COLO829 (cell line): ENCODE measurements at places on chromosomes 5 and 9.

- no peak for DNase-seq
Measured at GRCh38 chr5:15786884-15787283, 286.9 kb downstream of the FBXL7 start.

GRCh38 chr5:107651325-107651724, 19.4 kb downstream of the EFNA5 start:
- DNase-seq, result no peak

GRCh38 chr5:77294185-77294584, 83.7 kb downstream of the PDE8B start:
- no peak for DNase-seq

GRCh38 chr5:38403877-38404635, 145.7 kb downstream of the EGFLAM start:
- DNase-seq, result no peak

GRCh38 chr5:435156-435790, 7.7 kb upstream of the EXOC3 start:
- no peak for DNase-seq

GRCh38 chr9:121990600-121991306, 102.4 kb downstream of the TTLL11 start:
- no peak for DNase-seq

DNA sequence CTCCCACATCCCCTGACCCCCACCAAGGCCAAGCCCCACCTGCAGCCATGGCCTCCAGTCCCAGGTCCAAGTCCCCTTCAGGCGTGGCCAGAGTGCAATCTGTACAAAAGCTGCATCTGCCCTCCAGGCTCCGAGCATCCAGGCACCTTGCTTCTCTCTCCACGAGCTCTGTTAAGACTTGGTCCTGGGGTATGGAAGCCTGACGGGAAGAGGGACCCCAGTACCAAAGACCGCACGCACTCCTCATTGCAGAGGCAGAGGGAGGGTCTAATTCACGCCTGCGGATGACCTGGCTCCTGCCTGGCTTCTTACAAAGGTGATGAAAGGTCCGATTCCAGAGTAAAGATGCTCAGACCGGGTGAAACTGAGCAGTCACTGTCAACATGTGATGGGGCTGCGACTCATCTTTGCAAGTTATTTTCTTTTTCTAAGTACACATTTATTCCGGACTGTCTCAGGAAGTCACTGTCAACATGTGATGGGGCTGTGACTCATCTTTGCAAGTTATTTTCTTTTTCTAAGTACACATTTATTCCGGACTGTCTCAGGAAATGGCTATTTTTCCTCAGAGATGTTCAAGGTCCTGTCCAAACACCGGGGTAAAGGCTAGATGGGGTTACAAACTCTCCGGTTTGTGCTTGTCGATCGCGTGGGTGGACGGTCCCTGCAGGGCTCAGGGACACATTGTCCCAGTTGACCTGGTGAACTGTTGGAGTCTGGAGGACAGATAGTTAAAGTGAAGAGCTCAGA, 252.0 kb upstream of the IRX4 start:
- DNase-seq, result no peak

DNA sequence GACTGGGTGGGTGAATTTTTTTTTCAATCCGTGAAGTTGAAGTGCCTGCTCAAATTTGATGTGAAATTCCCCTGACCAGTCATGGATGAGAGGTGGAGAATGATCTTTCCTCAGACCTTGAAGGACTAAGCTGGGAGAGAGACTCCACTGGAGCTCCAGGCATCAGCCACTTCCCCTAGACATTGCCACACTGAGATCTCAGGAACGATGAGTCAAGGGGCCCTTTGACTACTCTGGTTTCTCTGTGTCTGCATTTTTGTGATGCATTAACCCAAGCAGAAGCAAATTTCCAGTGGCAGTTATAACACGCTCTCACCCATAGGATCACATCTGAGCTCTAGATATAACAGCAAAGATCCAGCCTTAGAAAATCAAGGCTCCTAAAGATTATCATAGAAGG, 171.2 kb upstream of the KIF2A start:
- no peak for DNase-seq

GRCh38 chr9:72384710-72385485, 19.9 kb upstream of the ZFAND5 start:
- DNase-seq, result peak; percentile 32

- DNase-seq, result no peak
Measured at GRCh38 chr5:61701877-61702602, 370.0 kb downstream of the ZSWIM6 start.

- DNase-seq, result peak; percentile 35
Measured at GRCh38 chr5:122415030-122415800, 103.2 kb downstream of the SNCAIP start.

- no peak for DNase-seq
Measured at GRCh38 chr5:113162208-113162607, 185.6 kb downstream of the DCP2 start.

DNA sequence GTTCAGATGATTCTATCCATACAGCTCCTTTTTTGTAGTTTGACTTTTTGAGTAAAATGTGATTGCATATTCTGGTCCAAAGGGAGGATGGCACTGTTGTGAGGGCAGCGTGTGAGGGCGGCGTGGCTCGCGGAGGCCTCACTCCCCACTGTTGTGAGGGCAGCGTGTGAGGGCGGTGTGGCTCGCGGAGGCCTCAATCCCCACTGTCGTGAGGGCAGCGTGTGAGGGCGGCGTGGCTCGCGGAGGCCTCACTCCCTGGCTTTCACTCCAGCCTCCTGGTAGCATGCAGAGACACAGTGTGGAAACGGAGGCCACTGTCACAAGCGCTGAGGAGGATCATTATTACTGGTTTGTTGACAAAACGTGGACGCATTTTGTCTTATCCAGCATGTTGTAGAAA, 79.0 kb downstream of the EHMT1 start:
- DNase-seq, result no peak

DNA sequence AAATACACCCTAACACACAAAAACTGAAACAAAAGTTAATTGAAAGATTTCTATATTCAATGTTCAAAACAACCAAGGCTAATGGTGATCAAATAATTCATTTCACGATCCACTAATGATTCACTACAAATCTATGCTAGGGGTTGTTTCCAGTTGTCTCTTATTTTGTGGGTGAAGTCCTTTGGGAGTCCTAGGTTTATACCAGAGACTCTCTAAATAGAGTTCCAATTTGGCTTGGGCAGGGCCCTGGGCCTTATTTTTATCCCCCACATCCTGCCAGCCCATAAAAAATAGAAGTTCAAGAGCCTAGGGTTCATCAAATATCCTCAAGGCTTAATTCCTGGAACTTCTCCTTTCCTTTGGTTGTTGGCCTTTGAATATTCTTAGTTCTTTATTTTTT, 26.1 kb downstream of the SREK1IP1 start:
- DNase-seq, result no peak

DNA sequence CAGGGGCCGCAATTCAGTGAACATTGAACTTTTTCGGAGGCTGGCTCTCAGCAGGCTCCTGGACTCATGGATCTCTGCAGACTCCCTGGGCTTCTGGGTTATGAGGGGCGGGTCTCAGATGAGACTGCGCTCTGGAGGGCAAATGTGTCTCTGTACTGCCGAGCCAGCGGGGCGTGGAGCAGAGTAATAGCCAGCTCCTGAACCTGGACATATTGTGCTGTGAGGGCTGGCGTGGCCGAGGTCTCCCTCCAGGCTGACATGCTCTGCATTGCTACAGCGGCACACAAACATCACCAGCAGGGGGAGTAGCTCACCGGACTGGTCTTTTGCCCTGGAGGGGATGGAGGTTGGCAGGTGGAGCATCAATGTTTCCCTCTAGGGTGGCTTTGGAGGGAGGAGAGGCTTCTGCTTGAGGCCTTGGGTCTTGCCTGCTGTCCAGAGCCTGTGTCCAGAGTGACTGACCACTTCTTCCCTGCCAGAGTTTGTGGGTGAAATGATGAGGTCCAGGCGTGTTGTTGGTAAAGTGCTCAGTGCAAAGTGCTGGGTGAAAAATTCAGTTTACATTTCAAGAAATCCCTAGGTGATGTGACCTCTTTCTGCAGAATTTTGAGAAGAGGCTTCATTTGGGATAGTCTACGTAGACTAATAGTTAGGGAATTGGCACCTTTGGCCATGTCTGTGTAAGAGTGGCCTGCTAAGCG, 10.9 kb upstream of the GADD45G start:
- DNase-seq, result peak; percentile 50

DNA sequence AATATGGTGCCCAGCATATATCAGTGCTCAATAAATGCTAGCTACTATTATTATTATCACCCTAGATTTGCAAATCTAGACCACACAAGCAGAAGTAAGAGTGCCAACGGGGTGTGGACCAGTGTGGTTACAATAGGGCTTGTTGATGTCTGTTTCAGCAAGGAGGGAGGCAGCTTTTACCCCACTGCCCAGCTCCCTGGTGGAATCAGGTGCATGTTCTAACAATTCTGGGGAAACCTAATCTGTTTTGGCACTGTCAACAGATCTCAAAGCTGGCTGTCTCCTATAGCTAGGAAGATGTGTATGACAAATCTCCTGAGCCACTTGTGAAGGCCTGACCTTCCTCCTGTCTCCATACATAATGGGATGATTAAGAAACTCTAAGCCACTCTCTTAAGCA, 5.7 kb downstream of the TGFBI start:
- DNase-seq, result no peak

GRCh38 chr9:129607027-129607387, 13.9 kb downstream of the C9orf50 start:
- no peak for DNase-seq

- DNase-seq, result peak; percentile 59
Measured at GRCh38 chr9:133726401-133727276, 11.5 kb downstream of the SARDH start.

- DNase-seq, result no peak
Measured at GRCh38 chr5:175686396-175686795, 28.5 kb downstream of the HRH2 start.

DNA sequence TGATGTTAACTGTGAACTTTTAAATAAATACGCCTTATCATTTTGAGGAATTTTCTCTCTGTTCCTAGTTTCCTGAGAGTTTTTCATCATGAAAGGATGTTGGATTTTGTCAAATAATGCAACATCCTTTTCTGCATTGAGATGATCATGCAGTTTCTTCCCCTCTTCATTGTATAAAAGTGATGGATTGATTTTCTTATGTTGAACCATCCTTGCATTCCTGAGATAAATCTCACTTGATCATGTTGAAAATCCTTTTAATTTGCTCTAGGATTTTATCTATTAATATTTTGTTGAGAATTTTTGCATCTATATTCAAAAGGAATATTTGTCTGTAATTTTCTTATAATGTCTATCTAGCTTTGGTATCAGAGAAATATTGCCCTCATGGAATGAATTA, 13.3 kb downstream of the FOXE1 start:
- DNase-seq, result no peak

DNA sequence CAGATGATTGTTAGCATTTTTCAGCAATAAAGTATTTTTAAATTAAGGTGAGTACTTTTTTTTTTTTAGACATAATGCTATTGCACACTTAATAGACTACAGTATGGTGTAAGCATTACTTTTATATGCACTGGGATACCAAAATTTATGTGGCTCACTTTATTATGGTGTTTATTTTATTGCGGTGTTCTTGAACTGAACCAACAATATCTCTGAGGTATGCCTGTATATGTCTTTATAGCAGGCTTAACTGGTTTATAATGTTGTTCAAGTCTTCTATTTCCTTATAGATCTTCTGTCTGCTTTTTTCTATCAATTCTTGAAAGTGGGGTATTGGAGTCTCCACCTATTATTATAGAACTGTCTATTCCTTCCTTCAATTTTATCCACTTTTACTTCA, 18.0 kb downstream of the ZBTB43 start:
- DNase-seq, result no peak

DNA sequence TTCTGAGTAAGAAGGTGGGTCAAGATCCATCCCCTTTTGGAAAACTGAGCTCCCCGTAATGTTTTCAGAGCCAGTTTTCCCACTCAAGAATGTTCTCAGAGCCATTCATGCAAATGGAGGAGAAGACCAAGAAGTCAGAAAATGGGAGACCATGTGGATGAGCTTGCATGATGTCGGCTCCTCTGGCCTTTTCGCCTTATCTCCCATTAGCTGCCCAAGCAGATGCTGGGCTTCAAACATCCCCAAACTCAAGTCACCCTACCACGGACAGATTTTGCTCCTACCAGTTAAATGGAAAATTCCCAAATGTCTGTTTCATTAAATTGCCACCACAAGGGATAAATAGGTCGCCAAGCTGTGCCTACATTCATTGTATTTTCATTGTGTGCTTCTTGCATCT, 161.4 kb downstream of the ICE1 start:
- DNase-seq, result no peak

DNA sequence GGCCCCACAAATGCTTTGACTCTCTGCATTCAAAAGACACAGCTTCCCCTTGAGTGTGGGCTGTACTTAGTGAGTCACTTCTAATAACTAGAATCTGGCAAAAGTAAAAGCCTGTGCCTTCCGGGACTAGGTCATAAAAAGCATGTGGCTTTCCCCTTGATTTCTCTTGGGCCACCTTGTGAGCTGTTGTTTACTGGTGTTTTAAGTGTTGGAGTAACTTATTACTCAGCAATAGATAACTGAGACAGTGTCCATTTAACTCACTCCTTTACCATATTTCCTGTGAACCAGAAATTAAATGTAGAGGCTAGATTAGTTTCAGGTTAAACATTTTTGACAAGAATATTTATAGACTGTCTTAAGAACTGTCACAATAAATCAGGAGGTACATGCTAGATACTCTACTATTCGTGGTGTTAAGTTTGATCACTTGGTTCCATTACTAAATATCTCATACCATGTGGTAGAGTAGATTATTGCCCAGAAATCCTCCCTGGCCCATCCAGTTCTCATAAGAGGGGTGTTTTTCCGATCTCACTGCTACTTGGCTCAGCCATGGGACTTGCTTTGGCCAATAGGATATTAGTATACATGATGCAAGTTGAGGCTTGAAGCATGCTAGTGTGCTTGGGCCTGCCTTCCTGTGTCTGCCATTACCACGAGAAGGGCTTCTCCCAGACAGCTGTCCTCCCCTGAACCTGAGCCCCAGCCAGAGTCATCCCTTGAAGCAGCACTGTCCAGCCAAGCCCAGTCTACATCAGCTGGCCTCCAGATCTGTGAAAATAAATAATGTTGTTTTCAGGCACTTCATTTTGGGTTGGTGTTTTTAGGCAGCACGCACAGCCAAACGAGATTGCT, 10.4 kb upstream of the CMBL start:
- DNase-seq, result no peak

DNA sequence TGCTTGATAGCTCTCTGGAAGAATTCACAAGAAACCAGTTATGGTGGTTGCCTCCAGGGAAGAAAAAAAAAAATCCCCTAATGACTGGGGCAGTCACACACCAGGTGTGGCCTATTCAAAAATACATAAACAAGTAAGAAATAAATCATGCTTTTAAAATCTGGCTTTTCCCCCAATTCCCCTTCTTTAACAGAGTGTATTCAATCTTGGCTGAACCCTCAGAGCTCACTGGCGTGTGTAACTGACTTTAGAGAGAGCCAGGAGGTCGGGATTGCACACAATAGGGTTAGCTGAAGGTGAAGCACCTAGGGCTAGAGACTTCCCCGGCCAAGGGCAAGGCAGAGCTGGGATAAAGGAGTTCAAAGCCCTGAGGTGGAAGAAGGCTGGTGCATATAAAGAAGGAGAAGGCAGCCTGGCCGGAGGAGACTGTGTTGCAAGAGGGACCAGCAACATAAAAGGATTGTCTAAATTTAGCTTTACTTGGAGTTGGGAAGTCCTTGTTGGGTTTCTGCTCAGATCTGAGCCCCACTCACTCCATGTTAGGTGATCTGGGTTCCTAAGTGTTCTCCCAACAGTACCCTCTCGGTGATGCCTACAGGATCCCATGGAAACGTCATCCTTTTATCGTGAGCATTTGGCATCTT, 19.7 kb downstream of the FNBP1 start:
- no peak for DNase-seq
